Right renal pelvis (tissue), 4 donors: ENCODE measurements at places on chromosomes 4 and X.
A peak's percentile ranks its signal among the peaks of the same experiment; 100 is the strongest.

GRCh38 chr4:11599064-11599463 lies 170.4 kb upstream of the HS3ST1 start:
- no peak for DNase-seq

DNA sequence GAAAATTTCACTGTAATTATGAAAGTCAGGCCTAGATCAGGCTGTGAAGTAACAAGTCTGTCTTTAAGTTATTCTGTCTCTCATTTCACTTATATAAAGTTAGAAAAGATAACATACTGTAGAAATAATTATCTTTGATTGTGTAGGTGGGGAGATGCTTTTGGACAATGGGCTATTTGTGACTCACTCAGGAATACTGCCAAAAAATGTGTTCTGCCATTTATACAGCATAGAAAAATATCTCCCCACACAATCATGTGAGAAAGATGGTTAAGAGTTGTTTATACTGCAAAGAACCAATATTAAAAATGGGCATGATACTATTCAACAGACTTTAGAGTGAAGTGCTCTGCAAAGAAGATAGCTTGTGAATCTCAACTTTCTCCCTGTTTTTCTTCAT lies 95.0 kb upstream of the GABRA2 start:
- DNase-seq, result no peak

GRCh38 chrX:65688403-65688871 lies 21.0 kb downstream of the MSN start:
- DNase-seq, result no peak

GRCh38 chrX:22345884-22346283 lies 73.2 kb downstream of the CBLL2 start:
- DNase-seq, result no peak

- no peak for DNase-seq
These were observed 1108.1 kb downstream of the PCDH19 start for GRCh38 chrX:99301990-99302389.

- DNase-seq, result no peak
These were observed 531.0 kb downstream of the SMARCA1 start for GRCh38 chrX:128992107-128992971.

- DNase-seq, result no peak
These were observed 163.3 kb upstream of the USP38 start for GRCh38 chr4:143021384-143021783.

DNA sequence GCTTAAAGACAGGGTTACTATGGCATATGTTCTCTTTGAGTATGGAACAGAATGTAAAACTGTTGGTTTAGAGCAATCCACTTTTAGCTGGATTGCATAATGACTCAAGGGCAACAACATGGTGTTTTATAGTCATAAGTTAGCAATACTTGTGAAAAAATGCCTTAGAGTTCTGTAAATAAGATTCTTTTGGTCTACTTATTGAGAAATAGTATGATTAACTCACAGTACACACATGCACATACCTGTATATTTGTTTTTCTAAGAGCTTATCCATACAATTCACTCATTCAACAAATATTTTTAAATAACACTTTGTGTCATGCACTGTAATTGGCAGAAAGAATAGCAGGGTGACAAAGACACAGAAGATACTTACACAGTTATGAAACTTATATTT lies 1415.5 kb downstream of the PCDH7 start:
- DNase-seq, result no peak

GRCh38 chr4:125322366-125322730 lies 7.6 kb downstream of the FAT4 start:
- no peak for DNase-seq

DNA sequence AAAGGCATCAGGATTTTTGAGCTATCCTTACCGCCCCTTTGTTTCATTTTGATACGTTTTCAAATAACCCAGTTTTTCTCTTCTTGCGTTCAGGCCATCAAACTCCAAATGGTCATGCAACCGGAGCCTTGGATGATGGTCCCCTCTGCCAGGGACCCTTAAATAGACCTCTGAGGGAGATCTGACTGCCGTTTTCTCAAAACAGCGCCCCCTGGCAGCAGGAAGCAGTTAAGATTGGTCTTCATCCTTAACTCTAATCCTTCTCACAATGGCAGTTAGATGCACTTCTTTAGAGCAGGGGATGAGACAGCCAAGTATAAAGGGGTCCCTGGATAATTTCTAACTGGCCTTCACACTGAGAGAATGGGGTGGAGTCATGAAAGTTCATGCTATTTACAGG lies 525.0 kb upstream of the SPANXN1 start:
- DNase-seq, result no peak

DNA sequence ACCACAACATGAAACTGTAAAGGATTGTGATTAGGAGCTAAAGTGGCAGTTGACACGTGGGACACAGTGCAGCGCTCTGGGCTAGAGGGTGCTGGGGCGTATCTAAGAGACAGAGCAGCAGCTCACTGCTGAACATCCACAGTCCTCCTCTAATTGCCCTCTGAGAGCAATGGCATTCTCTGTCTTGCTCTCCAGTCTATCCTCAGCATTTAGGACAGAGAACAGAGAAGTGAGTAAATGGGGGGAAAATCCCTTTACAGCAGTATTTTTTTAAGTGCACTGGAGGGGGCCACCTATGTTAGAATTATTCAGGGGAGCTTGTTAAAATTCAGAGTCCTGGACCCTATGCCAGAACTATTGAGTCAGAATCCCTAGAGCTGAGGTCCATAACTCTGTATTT lies 4.2 kb upstream of the TMEM154 start:
- no peak for DNase-seq

DNA sequence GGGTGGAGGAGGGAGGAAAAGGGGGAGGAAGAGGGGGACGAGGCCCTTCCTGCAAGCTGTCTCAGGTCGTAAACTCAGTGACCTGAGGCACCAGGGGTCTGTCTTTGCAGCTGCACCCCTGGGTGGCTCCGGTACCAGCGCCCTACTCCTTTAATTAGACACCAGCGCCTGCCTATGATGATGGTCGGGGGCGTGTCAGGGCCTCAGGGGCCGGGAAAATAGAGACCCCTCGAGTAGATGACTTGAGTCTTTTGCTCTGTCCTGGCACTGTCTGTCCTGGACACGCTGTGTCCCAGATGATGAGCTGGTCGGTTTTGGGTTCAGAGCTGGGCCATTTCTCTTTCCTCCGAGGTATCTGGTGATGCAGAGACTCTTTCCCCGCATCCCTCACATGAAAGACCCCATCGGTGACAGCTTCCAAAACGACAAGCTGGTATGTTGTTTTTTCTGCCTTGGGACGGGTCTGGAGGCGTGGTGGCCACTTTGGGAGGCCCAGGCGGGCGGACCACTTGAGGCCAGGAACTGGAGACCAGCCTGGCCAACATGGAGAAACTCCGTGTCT lies 11.2 kb downstream of the SLC25A6 start:
- DNase-seq, result no peak

DNA sequence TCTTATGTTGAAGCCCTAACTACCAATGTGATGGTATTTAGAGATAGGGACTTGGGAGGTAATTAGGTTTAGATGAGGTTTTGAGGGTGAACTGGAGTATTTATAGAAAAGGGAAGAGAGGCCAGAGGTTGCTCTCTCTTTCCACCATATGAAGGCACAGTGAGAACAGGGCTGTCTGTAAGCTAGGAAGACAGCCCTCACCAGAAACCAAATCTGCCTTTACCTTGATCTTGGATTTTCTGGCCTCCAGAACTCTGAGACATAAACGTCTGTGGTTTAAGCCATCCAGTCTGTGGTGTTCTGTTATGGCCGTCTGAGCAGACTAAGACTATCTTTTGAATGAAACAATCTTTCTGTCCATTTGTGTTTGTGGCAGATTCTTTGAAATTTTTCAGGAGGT lies 223.7 kb downstream of the PDHA2 start:
- DNase-seq, result no peak

DNA sequence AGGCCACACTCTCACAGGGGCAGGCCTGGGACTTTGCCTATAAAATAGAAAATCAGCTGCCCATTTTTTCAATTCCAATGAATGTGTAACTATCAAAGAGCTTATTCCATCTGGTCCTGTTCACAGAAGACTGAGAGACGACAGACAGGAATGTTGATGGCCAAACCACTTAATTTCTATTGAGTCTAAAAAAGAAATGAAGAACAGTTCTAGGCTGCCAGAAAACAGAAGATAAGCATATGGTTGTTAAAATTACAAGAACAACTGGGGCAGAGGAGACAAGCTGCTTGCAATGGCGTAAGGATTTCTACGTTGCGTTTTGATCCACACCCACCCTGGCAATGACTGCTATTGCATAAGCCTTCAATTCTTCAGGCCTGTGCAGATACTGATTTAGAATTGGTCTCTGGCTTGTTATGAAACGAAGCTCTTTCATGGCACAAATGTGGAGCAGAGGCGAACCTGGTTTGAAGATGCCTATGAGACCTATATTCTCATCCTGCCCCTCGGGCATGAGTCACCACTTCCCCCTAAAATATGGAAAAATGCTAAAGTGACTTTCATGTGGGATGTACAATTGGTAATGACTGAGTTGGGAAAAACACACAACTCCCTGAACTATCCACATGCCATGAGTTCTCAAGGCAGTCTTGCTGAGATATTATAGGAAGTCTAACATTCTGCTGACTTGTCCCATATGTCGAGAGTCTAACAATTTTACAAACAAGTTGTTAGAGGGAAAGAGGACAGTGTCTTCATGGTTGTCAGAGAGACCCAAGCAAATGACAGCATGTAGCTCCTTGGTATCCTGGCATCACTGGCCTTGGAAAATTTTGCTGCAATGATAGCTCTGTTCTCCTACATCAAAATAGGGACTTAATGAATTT lies 37.9 kb upstream of the SORBS2 start:
- no peak for DNase-seq

GRCh38 chr4:76897536-76898384 lies at the start of gene SOWAHB:
TSS of gene SOWAHB (minus strand) at chr4:76898144. CDS start at chr4:76897849, 295 bp downstream.
- DNase-seq, result peak; percentile 64

DNA sequence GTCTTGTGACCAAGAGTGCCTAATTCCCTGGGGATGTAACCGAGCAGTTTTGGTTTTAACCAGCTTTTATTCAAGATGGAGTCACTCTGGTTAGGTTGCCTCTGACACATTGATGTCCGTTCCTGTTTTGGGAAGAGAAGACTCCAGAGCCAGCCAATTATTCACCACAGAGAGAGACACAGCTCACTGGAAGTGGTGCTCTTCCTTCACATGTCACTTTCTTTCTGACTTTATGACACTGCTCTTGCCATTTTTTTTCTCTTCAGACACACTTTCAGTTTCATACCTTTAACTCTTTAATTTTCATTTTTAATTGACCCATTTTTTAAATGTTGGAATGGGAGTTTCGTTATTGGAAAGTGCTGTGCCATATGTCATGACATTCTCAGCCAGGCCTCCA lies 418.4 kb upstream of the FSTL5 start:
- no peak for DNase-seq

DNA sequence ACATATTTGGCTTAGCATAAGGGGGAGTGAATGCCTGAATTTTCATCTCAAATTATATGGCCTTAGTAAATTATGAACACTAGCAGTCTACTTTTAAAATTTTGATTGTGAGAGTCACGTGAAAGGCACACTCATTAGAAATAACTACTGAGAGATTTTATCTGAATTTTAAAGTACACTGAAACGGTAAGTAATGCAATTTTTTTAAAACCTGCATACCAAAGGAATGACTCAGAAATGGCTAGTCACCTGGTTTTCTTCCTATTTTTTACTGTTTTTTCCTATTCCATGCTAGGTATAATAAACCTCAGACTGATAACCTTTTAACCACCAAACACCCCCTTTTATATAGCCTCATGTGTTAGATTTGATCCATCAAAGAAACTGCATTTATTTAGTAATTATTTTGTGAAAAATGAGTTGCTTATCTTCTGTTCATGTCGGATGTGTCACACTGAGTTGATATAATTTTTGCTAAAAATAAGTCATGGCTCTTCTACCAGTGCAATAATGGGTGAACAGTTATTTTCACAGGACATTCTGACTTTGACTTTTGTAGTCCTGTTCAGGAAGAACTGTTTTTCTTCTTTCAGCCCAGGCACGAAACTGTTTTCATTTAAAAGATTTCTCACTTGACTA lies 40.4 kb downstream of the CPEB2 start:
- DNase-seq, result no peak

DNA sequence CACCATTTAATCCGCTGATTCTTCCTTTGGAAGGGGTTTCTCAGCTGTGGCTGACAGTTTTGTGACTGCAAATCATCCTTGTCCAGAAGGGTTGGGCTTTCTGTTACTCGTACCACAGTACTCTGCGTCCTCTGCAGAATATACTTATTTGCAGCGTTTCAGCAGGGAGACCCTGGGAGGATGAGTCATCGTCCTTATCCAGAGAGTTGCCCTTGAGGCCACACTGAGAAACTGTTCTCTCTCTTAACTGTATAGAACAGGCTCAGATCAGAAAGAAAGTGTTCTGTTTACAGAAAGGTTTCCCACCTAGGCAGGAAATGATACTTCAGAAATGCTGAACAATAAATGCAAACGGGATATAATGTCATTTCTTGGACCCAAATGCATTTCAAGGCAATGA lies 47.8 kb upstream of the DDX53 start:
- DNase-seq, result no peak

DNA sequence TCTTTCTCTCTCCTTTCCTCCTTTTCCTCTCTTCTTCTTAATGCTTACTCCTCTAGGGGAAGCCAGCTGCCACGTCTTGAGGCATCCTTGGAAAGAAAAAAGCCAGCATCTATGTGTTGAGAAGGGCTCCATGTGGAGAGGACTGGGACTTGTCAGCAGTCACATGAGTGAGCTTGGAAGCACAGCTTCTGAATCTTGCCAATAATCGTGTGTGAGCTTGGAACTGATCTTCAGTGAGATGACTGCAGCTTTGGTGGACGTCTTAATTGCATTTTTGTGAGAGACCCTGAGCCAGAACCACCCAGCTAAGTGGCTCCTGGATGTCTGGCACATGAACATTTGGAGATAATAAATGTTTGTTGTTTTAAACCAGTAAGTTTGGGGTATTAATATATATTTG lies 371.7 kb downstream of the SLITRK2 start:
- no peak for DNase-seq

DNA sequence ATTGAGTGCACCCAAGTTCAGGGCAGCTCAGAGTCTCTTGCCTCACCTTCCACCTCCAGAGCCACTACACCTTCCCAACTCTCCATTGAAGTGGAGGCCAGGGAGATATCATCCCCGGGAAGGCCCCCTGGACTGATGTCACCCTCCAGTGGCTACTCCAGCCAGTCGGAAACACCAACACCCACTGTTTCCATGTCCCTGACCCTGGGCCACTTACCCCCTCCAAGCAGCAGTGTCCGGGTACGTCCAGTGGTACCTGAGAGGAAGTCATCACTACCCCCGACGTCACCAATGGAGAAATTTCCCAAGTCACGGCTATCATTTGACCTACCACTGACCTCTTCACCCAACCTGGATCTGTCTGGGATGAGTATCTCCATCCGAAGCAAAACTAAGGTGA lies 7.8 kb upstream of the RTL5 start:
- DNase-seq, result no peak

DNA sequence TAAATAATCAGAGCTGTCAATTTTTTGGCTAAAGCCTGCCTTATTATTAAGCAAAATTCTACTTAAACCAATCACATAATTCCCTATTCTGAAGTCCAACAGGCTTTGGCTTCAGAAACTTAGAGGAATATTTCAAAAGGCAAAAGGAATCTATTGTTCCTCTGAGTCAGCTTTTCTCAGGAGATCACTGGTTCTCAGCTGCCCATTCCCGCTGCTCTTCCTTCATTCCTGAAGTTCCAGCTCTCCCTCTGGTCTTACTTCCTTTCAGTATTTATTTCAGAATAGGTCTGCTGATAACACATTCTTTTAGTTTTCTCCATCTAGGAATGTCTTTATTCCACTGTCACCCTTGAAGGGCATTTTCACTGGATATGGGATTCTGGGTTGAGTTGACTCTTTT lies 133.7 kb downstream of the SOWAHB start:
- no peak for DNase-seq

GRCh38 chr4:143294310-143294709 lies 42.4 kb upstream of the GAB1 start:
- peak; percentile 27 for DNase-seq
